Renal pelvis (tissue), 12 donors: ENCODE measurements at places on chromosomes 1 and 21. TPM values are rescaled to one million over a fixed set of nuclear protein-coding genes. Genes with fewer than 3 reads are reported as not detected.

DNA sequence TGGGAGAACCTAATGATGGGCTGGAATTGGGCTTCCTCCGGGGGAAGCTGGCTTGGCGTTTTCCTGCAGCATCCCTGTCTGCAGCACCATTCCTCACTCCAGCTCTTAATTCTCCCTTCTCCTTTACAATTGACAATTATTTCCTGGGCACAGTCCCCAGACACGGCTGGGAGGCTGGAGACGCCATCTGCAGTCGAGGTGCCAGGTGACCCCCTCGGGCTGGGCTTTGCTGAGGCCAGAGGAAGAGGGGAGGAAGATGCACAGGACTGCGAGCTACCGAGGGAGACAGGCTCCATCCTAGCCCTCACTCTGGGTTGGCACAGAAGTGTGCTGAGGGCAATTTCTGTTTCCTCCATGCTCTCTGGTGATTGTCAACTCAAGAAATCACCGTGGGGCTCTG is 453.8 kb downstream of the PTPRU start:
- no peak for DNase-seq

DNA sequence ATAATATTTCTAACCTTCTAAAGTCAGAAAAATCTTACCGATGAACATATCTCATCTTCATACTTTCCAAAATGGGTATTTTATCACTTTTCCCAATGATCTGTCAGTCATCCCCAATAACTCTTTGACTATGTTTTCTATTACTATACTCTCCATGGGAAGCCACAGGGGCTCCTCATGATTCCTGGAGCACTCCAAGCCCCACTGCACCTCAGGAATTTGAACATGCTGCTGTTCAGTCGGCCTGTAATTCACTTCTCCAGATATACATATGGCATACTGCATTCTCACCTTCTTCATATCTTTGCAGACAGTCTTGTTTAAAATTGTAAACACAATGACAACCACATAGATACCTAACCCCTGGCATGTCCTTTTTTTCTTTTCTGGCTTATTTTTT is 333.0 kb downstream of the BRINP3 start:
- DNase-seq = no peak

DNA sequence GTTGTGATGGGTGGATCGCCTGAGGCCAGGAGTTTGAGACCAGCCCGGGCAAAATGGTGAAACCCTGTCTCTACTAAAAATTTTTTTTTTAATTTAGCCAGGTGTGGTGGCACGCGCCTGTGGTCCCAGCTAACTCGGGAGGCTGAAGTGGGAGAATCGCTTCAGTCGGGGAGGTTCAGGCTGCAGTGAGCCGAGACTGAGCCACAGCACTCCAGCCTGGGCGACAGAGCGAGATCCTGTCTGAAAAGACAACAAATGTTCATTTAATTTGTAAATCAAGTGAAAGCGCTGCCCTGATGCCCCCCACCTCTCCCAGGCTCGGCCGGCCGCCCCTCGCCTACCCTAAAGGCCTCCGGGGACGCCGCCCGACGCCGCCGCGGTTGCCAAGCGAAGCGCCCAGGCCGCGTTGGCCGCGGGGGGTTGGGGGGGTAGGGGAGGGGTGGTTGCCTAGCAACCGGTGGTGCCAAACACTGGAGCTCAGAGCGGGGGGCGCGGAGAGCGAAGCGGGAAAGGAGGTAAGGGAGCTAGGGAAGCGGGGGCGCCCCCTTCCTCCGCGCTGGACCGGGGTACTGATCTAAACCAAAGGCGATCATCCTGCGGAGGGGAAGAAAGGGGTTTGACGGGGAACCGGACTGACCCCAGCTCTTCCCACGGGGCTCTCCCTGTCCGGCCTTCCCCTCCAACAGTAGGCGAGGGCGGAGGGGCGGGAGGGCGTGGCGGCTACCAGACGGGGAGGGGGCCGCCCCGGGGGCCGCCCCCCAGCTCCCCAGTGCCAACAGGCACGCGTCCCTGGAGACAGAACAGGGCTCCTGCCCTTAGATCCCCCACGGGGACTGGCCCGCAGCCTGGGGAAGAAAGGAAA is at the start of gene TEKT2:
TSS of gene TEKT2 (plus strand) at position 460 of the 862 bp plus-strand sequence. CDS start 828 bp downstream, outside the sequence.
- DNase-seq = peak; percentile 90

GRCh38 chr1:53835491-53835890 is 2.6 kb downstream of the NDC1 start:
- no peak for DNase-seq

GRCh38 chr1:21082073-21082472 is 94.6 kb downstream of the EIF4G3 start:
- no peak for DNase-seq

- no peak for DNase-seq
Observed at GRCh38 chr1:90262791-90263190, 267.9 kb downstream of the ZNF326 start.

DNA sequence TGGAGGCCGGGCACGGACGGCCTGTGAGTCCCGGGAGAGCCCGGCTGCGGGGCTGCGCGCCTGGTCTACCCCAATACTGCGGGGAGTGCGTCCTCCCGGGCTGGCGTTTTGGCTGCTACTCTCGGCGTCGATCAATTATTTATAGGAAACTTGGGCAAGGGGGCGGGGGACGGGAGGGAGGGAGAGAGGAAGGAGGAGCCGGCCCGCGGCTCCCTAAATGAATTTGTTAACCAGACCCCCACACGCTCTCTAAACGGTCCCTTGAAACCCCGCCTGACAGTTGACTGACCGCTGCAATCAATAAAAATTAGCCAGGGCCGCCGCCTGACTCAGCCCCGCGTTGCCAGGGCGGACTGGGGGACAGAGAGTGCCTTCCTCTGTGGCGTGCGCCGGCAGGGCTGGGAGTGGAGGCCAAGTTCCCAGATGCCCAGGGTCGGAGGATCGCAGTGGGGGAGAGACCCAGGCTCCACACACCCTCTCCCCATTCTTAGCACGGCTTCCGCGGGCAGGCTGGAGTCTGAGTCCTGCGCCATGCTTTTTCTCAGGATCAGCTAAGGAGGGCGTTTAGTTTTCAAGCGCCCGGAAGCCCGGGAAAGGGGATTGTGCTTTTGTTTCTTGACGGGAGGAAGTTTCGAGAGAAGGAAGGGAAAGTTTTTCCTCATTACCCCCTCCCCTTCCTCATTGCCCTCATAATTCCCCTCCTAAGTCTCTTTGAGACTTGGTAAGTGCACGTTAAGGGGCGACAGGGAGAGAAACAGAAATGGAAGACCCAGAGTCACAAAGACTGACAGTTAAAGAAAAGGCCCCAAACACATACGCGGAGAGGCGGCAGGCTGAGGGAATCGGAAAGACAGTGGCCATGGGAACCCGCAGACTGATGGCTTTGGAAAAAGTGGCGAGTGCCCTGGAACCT is 6.2 kb downstream of the PAX7 start:
- DNase-seq = no peak

GRCh38 chr1:21893046-21893805 is 43.9 kb downstream of the HSPG2 start:
- DNase-seq = no peak

GRCh38 chr1:92244376-92244775 is 26.7 kb downstream of the C1orf146 start:
- DNase-seq = no peak

DNA sequence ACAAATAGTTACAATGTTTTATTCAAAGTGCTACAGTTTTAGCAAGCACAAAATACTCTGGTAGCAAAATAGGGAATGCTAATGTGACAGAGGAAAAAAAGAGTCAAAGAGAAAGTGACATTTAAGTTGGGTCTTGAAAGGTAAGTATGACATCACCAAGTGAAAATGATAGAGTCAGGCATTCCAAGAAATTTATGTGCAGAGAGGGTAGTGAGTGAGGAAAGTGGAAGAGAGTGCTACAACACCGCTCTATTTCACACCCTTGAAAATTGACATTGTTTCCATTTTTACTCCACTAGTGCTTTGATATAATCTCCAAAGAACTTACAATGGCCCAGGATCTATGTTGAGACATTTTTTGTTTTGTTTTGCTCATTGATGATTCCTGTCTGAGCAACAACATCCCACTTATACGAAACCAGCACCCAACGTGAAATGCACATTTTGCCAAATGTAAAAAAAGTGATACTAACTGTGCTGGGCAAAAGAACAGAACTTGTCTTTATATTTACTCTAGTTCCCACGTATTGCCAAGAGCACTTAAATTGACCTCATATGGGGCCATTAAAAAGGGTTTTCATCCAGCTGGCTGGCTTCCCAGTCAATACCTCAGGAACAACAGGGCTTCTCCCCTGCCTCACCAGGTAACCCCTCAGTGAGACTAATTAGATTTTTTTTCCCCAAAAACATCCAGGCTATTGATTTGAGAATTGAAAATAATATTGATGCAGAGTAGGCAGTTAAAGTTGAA is 206.3 kb upstream of the NR5A2 start:
- DNase-seq = no peak

DNA sequence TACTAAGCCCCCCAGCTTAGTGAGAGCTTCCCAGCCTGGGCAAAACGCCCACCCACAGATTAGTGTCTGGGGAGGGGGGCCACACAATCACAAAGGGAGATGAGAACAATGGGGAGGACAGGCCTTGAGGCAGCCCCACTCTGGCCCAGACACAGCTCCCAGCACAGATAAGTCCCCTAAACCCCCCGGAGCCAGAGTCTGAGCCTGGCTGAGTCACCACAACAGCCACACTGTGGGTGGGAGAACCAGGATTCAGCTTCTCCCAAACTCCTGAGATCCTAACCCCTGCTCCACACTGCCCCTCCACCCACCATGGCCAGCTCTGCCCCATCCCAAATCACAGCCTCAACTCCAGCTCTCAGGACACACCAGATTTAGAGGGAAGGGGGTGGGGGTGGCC is 4.2 kb downstream of the NECTIN4 start:
- no peak for DNase-seq

DNA sequence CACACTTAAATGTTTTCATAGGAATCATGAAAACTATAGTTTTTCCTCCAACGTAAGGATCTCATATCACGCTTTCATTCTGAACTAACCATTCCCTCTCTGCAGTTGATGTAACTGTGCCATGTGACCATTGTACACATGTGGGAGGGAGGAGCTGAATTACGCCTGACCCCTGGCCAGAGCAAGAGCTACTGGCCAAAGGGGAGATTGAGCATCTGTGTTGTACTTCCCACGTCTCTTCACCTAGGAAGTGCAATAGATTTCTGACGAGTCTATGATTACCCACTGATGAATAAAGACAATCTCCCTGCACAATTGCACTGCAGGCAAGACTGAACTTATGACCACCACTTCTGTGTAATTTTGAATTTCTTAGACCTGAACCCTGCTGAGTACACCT is 24.0 kb downstream of the PTPRC start:
- no peak for DNase-seq

Gene CCDC17
- 1.9 TPM for polyA plus RNA-seq

Gene OR2W3
- polyA plus RNA-seq = 0.55 TPM

Gene TNNT2
- 78.9 TPM for polyA plus RNA-seq

Gene AUNIP
- polyA plus RNA-seq = 3.5 TPM

Gene RIMS3
- polyA plus RNA-seq = 1.9 TPM

Gene LCE1C
- polyA plus RNA-seq = not detected

Gene PARP1
- polyA plus RNA-seq = 127 TPM
